ENCODE measurements at places on chromosomes 5 and 9.

GRCh38 chr9:128550226-128550625 is 2.2 kb upstream of the SPTAN1 start:
- DNase-seq, result no peak

DNA sequence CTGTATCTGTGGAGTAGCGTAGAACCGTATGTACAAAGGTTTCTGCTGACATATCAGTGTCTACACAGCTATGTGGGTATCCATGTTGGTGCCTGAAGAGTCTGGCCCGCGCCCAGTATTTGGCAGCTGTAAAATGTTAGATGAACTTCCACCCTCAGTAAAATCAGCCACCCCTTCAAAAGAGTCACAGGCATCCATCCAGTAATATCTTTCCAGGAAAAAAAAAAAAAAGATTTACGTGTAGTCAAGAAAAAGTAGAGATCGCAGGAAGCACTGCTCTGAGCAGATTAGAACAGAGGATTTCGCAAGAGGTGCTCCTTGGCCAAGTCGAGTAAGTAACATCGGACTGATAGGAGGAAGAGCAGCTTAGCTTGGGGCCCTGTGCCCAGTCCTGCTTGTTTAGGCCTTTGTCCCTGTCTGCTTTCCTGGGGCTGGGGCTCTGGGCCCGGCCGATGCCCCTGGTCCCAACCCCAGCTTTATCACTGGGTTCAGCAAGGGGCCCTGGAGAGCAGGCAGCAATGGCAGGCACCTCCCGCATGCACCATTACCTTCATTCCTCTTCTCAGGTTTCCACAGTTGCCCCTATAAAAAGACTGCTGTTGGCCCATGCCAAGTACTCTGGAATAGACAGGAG is 21.2 kb downstream of the DAPK1 start:
- no peak for DNase-seq

DNA sequence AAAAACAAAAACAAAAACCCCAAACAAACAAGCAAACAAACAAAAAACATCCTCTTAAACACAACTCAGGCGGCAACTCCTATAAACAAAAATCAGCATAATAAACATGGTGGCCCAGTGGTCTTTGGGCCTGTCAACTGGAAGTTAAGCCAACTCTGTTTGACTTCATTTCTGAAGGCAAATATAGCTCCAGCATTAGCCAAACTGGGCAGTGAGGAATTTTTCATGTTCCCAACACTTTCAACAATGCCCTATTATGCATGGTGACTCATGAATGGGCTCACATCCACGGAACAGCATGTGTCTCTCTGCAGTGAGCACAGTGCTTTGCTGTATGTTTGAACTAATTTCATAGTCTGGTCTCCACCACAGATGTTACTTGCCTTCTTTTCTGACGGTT is 143.9 kb upstream of the STC2 start:
- DNase-seq, result no peak

DNA sequence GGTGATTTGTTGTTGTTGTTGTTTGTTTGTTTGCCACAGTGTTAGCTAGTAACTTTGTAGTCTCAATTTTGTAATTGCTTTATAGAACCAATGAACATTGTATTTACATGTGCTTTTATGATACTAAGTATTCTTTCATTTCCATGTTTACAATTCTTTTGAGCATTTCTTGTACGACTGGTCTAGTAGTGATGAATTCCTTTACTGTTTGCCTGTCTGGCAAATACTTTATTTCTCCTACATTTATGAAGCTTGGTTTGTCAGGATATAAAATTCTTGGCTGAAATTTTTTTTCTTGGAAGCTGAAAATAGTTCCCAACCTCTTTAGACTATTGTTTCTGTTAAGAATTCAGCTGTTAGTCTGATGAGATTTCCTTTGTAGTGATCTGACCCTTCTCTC is 55.6 kb upstream of the SNCAIP start:
- no peak for DNase-seq

- DNase-seq, result no peak
These were observed 22.5 kb upstream of the SMC2 start for GRCh38 chr9:104071589-104071988.
